ENCODE measurements at places on chromosomes 11 and 22.
A peak's percentile ranks its signal among the peaks of the same experiment; 100 is the strongest.

- DNase-seq, result no peak
These were observed 48.1 kb upstream of the EIF3D start for GRCh38 chr22:36577019-36577418.

DNA sequence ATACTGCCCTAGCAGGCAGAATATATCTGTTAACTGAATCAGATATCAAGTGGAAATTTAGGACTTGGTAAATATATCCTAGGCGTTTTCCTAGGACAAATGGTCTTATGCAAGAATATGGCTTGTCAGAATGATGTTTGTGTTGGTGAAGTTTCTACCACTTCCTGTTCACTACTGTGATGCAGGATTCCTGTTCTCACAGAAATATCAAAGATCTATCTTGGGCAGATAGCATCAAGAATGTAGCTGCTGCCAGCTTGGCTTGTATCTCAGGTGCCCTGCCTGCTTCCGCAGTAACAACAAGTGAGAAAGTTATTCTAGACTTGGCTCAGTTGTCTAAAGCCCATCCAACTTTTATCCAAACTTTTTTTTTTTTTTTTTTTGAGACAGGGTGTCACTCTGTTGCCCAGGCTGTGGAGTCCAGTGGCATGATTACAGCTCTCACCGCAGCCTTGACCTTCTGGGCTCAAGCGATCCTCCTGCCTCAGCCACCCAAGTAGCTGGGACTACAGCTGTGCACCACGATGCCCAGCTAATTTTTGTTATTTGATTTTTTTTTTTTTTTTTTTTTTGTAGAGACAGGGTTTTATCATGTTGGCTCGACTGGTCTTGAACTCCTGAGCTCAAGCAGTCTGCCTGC lies 61.3 kb downstream of the PPME1 start:
- no peak for DNase-seq

DNA sequence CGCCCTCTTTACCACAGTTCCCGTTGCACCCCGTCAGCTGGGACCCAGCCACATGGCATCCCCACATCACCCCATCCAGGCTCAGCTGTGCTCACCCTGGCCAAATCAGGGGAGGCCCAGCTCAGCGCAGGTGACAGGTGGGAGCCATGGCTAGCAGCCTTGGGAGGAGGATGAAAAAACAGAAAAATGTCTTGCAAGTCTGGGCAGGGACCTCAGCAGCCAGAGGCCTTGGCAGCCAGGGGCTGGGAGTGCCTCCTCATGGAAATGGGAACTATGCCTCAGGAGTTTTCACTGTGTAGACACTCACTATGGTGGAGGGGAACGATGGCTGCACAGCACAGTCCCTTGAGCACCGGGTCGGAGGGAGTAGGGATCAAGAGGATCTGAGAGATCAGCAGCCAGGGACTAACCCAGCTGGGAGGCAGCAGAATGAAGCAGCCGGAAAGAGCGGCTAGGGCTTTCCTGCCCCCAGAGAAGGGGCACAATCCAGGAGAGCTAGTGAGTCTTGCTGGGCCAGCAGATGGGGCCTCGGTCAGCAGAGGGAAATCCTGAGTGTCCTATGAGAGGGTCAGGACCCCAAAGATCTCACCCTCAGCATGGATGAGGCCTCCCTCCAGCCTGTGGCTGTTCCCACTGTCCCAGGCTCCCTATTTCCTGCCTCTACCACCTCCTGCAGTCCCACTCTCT lies 6.2 kb upstream of the FTH1 start:
- DNase-seq, result no peak

- peak; percentile 57 for DNase-seq
These were observed 51.7 kb downstream of the FLI1 start for GRCh38 chr11:128745311-128746136.

All from hematopoietic multipotent progenitor cell treated with erythropoietin and hydrocortisone succinate and interleukin-3 and kit ligand, for 8 days (in vitro differentiated cells).